Stimulated activated CD4-positive, alpha-beta T cell treated with anti-CD3 and anti-CD28 coated beads, Interleukin-1b, Interleukin-23, amount 100 ng/mL, for 1 hour (primary cell): ENCODE measurements at places on chromosomes 5 and 9.

DNA sequence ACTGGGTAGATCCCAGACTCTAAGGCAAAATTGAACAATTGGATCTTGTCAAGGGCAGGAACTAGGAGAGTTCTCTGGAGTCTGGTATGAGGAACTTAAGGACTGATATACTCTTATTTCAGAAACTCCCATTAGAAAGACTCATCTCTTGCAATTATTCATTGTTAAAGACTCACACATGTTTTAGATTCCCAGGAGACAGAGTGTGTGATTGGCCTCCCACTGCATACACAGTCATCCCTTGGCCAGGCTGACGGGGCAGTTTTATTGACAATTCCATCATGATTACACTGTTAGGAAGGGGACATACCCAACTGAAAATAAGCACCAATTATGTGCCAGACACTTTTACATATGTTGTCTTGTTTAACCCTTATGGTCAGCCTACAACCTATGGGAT lies 347.2 kb downstream of the DMAC1 start:
- DNase-seq = no peak

DNA sequence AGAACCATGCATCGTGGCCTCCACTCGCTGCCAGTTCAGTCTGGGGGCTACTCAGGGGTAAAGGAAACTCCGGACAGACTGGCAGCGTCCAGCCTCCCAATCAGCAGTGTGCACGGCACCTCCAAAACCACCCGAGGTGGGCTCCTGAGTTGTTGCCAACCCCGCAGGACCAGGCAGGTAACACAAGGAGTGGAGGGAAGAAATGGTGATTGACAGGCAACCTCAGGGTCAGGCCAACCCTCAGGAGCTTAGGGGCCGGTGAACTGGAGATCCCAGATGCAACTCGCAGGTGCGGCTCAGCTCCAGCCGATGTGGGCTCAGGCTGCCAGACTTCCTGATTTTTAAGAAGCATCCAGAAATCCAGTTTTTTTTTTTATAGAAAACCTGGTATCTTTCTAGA lies 37.3 kb upstream of the AKNA start:
- no peak for DNase-seq

GRCh38 chr9:121373011-121373729 lies 3.1 kb upstream of the STOM start:
- DNase-seq = no peak

DNA sequence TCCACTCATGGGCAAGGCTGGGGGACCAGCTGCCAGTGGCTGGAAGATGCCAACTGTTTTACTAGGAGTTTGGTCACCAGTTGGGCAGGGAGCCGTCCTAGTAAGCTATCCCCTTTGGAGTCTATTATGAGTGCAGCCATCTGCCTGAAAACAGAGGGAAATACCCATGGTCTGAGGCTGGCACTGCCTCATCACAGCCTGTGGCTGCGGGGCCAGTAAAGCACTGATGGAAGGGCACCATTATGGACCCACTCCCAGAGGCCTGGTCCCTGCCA lies 187.2 kb upstream of the PANK3 start:
- no peak for DNase-seq

- no peak for DNase-seq
These were observed 11.0 kb downstream of the LPCAT1 start for GRCh38 chr5:1512541-1513291.

DNA sequence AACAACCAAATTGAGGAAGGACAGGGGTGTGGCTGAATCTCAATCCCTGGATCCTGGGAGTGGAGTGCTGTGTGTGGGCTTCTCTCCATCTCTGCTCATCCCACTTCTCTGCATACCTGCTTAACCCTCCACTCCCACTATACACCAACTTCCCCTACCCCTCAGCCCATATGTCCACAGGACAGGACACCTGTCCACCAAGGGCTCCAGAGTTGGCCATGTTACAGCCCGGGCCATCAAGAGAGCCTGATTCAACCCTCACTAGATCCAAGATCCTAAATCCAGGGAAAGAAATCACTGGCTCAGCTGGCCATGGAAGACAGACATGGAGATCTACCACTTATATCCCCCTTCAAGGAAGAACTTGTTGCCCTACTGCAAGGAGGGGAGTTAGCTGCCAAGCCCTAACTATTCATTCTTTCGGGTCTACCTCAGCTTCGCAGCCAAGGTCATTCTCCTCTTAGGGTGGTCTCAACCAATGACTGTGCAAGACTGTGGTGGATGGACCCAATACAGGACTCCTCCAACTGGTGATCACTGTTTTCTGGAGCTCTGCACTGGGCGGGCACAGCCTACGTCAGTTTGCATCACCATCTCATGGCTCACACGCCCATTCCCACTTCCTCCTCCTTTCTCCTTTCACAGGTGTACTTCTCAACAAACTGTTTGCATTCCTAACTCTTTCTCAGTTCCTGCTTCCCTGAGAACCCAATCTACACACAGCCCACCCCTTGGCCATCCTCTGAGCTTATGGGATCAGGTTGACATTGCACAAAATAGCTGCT lies 53.7 kb upstream of the ZBTB43 start:
- DNase-seq = no peak

GRCh38 chr5:36607838-36608783 lies 1.7 kb downstream of the SLC1A3 start:
- DNase-seq = no peak

GRCh38 chr5:134439210-134439654 lies 27.6 kb upstream of the CDKN2AIPNL start:
- no peak for DNase-seq

DNA sequence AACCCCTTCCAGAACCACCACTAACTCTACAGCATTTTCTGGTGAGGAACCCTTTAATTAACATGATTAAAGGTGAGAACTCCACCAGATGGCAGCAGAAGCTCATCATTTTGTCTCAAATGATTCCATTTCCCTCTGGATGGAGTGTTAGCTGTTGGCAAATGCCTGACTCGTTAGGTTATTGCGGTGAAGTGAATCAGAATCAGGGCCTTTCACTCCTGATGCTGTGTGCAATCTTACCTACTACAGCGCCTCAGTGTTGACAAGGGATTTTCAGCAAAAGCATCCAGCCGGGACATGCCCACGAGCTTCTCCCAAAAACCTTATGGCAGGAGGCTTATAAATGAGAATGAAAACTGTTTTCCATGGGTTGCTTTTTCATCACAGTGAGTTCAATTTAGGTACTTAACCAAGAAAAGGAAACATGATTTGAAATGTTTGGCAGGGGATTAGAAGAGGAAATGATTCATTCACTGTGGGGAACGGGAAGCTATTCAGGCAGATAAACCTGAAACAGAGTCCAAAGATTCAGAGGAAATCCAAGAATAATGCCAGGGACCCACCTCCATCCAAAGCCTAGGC lies 48.0 kb upstream of the CAST start:
- no peak for DNase-seq

- DNase-seq = no peak
These were observed 186.2 kb downstream of the FANCC start for GRCh38 chr9:95131023-95131943.

DNA sequence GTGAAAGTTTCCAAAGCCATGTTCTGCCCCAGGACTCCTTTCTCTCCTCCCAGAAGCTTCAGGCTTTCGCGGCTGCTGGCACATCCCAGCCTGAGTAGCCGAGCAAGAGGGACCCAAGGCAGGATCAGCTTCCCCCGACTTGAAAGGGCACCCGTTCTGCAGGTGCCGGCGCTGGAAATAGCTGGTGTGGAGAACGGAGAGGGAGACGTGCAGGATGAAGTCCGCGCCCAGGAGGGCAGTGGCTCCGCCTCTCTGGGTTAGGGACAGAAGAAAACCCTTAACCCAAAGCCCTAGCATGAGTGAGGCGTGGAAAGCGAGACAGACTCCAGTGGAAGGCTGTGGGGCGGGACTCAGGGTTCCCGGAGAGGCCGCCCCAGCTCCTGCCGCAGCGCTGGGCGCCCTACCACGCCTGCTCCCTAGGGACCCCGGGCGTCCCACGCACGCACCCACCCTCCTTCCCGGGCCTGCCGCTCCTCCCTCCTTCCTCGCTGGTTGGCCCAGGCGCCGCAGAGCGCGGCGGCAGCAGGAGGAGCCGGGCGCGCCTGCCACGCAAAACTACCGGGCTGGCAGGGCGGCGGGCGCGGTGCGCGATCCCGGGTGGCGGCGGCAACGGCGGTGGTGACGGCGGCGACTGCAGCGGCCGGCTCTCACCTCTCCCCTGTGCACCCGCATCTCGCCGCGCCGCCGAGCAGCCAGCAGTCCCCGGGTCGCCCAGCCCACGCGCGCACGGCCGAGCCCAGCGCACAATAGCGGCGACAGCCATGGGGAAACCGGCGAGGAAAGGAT lies at the start of gene SLC1A1:
Gene SLC1A1 (plus strand): TSS at position 550 of the 786 bp plus-strand sequence. CDS start 212 bp downstream, at position 762.
- no peak for DNase-seq

GRCh38 chr9:81589819-81590218 lies 99.5 kb downstream of the TLE1 start:
- no peak for DNase-seq

GRCh38 chr9:90009447-90009846 lies 404.6 kb downstream of the GADD45G start:
- no peak for DNase-seq

- no peak for DNase-seq
These were observed 888 bp downstream of the RABGAP1 start for GRCh38 chr9:122941582-122942234.

DNA sequence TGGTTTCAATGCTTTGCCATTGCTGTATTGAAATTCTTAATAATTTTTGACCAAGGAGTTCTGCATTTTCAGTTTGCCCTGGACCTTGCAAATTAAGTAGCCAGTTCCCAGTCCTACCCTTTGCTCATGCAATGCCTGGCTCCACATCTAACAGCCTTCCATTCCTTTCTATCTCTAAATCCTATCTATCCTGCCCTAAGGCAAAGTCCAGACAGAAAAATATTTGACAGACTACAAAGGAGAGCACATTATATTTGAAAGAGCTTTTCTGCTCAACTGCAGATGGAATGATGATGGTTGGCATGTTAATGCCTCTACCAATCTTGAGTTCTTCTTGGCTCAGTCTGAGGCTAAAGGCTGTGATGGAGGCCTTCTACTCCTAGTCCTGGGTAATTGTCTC lies 15.5 kb downstream of the SLC22A4 start:
- no peak for DNase-seq

GRCh38 chr9:33858423-33858822 lies 41.5 kb downstream of the UBE2R2 start:
- no peak for DNase-seq

DNA sequence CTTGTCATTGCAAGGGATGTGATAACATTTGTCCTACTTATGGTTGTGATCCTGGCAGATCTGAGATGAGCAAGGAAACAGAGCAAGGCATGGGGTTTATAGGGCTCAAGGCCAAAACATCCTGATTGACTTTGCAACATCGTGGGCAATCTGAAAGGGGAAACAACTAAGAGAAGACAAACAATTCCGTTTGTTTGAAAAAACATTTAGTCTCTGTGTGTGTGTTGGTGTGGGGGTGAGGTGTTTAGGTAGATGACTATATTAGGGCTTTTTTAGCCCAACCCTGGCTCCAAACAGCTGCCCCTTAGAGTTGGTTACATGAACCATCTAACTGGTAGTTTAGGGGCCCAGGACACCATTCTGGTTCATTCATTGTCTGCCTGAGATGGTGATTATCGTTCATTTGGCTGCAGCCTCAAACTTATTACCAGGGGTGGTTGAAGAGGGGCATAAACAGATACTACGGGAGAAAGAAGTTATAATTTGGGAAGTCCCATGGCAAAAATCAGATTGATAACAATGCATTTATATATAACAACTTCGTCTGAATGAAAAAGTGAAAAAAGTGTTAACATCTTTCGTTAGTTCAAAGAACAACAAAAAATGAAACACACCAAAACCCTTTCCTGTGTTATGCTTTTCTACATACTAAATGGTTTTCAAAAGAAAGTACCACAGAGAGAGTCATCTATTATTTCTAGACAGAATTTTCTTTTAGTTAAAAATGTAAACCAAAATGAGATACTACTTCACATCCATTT lies 5.7 kb downstream of the FYB1 start:
- DNase-seq = no peak

DNA sequence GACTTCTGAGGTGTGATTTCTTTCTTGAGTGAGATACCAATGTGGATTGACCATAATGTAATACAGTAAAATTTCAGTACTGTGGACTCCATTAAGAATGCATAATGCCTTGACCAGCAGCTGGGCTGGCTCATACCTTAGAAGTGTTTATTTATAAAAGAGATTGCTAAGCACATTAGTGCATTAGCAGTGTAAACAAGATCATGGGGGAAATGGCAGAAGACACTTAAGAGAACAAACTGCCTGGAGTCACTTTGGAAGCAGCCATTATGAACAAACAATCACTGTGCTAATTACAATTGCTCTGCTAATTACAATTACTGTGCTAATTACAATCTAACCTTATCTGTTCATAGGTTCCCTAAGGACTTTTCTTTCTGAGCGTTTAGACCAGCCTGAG lies 104.2 kb downstream of the TRIM32 start:
- no peak for DNase-seq

DNA sequence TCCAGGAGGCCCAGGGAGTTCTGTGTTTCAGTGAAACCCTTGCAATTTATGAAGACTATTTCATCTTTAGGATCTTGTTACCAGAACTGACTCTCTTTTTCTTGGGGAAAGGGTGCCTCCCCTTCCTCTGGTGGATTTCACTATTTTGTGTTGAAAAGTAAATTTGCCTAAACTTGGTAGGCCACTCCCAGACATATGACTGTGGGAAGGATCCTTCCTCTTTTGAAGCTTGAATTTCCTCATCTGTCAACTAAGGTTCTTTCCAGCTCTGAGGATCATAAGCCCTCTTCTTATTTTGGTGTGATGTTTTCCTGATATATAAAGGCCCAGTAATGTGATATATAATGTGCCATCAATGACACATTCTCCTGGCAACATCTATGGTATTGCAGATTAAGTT lies 59.1 kb upstream of the ZFAND5 start:
- DNase-seq = no peak

DNA sequence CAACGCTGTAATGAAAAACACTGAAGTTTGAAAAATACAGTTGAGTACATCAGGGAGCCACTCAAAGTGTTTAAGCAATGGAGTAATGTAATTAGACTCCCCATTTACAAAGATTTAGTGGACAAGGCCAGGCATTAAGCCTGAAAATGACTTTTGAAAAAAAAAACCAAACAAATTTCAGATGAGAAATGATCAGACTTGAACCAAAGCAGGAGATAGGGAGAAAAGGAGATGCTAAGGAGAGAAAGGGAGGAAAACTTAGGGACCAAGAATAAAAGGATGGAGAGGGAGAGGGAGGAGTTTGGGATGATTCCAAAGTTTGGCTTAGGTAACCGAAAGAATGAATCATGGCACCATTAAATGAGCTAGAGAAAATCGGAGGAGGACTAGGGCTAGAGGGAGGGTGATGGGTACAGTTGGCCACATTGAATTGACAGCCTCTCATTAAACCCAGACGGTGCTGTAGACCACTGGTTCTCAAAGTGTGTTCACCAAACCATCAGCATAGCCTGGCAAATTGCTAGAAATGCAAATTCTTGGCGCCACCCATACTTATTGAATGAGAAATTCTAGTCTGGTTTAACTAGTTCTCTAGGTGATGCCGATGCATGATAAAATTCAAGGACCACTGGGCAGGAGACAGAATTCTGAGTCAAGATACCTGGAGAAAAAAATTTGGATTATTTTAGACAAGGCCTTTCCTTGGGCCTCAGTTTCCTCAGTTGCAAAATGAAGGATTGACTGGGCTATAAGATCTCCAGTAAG lies 6.2 kb upstream of the CPEB4 start:
- DNase-seq = no peak
